ENCODE measurements at places on chromosomes 6 and 20.

DNA sequence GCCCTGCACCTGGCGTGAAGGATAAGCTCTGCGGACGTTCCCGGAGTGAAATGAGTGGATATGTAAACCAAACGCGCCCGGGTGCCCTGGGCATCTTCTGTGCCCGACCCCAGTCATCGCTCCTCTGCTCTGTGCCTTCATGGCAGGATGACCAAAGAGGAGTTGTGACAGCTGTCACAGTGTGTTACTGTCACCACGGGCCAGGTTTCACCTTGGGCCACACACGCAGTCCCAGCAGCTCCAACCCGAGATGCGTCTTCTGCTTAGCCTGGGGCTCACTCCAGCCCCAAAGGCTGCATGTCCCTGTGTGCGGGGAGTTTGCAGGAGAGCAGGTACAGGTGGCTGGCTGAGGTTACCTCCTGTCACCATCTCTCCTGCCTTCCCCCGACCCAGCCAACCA lies 311.6 kb downstream of the BMP7 start:
- DNase-seq, result no peak

- no peak for DNase-seq
Measured at GRCh38 chr6:112010328-112010727, 43.6 kb upstream of the CCN6 start.

- DNase-seq, result no peak
Measured at GRCh38 chr6:37283268-37283667, 25.3 kb upstream of the TMEM217 start.

DNA sequence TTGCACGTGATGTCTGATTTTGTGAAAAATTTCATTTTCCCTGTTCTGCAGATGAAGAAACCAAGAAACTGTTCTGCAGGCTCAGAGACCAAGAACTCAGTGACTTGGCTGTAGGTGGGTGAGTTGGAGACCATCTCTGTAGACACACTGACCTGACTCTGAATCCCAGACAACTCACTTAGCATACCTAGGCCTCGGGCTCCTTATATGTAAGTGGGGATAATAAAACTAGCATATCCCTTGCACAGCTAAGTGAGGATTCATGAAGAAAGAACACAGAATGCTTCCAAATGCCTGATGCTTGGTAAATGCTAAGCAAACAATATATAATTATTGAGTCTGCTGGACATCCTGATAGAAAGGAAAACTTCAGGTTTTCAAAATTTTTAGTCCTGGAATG lies 70.8 kb downstream of the B3GAT2 start:
- no peak for DNase-seq

DNA sequence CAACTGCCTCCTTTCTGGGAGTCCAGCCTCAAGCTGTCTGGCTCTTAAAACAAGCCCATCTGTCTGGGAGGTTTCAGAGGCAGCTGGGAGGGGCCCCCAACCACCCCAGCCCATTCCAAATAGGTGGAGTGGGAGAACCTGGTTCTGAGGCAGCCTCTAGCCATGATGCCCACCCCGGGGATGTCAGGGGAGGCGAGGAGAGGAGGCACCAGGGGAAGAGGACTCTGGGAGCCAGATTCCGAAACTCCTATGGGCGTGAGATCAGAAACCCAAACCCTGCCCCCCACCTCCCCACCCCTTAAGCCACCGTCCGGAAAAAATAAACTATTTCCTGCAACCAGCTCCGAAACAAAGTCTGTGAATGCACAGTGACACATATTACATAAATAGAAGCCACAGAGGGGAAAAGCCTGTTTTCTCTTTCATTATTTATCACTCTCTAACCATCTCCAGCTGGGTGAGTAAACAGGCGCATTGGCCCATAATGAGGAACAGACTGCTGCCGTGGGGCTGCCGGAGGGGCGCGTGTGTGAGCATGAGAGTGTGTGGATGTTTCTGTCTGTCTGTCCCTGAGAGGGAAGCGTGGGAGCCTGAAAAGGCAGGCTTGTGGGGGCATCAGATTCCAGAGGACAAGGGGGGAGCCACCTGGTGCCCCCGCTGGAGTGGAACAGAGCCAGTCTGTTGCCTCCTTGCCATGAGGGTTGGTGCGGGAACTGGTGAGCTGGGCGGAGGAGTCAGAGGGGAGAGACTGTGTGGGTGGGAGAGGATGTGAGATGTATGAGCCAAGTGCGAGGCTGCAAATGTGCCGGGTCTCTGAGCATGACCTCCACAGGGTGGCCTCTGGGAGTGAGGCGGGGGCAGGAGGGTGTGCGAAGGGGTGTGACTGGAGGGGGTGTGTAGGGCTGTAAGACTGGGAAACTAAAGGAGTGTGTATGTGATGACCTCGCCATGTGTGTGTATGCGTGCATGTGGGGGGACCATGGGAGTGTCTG lies 14.3 kb upstream of the FOXP4 start:
- DNase-seq, result no peak

DNA sequence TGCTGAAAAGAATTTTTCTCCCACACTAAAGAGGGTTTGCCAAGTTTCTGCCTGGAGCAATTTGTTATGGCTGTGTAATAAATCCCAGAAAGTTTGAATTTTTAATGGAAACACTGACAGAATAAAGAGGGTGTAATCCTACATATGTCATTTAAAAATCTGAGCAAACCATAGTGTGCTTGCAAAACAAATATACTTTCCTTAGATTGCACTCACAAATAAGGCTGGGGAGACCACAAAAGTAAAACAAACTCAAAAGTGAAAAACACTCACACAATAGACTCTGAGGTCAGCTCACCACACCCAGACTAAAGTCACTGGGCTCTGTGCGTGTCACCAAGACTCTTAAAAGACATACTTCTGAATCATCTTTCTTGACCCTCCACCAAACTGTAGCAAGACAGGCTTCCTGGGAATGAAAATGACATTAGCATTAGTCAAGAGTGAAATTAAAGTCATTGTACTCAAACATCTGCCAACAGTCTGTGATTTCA lies 4.8 kb upstream of the ATXN1 start:
- DNase-seq, result no peak

GRCh38 chr6:34196116-34196832 lies 40.4 kb upstream of the HMGA1 start:
- DNase-seq, result no peak

DNA sequence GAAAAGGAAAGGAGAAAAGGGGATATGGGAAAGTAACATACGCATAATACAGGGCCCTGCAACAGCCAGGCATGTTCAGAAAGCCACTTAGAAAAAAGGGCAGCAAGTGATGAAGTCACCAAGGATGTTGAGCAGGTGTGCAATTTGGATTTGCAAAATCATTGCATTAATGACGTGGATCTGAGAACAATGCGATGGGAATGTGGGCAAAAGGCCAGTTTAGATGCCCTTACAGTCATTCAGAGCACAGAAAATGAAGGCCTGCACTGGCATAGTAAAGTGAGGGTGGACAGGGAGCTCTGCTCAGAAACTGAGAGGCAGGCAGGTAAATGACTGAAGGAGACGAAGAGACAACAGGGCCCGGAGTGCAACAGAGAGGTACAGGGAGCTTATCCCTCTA lies 123.7 kb upstream of the NHSL1 start:
- no peak for DNase-seq

- DNase-seq, result no peak
Measured at GRCh38 chr6:13919861-13920260, 4.9 kb upstream of the RNF182 start.

- no peak for DNase-seq
Measured at GRCh38 chr6:91877994-91878393, 1291.1 kb upstream of the MAP3K7 start.

GRCh38 chr6:138726757-138727097 lies 46.8 kb upstream of the CCDC28A start:
- no peak for DNase-seq

DNA sequence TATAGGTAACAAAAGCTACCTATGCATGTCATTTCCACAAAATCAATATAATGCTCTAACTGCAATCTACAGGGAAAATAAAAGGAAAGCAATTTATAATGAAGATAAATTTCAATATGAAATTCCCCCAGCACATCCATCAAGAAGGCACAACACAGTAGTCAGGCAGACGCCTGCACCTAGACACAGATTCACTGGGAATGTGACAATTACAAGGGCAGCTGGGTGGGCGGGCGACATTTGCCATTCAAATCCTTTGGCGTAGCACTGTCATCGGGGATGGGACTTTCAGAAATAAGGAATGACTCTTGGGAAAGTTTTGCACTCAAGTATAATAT lies 60.4 kb downstream of the SULF2 start:
- DNase-seq, result no peak

DNA sequence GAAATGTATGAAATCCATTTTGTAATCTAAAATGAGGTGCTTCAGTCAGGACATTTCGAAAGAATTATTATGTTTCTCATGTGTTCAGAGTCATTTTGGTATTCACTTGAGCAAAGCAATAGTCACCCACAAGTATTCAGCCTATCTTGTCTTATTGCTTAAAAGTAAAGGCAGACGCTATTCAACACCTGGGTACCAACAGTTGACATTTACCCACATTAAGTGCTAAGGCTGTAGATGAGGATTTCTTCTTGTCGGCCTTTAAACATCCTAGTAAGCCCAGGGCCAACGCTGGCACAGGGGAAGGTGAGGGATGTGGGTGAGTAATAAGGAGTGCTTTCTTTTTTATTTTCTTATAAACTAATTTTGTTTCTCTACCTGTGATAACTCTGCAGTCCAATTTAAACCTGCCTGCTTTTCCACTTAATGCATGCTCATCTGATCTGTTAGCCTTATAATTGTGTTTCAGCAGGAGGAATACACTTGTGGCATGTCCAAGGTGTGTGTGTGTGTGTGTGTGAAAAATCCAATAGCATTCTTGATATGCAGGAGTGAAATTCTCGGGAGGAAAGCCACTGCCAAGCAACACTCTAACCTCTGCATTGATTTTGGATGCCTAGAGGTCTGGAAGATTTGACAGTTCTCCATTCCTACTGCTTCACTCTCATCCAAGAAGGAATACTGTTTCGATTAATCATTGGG lies 252.0 kb downstream of the SOX4 start:
- no peak for DNase-seq

DNA sequence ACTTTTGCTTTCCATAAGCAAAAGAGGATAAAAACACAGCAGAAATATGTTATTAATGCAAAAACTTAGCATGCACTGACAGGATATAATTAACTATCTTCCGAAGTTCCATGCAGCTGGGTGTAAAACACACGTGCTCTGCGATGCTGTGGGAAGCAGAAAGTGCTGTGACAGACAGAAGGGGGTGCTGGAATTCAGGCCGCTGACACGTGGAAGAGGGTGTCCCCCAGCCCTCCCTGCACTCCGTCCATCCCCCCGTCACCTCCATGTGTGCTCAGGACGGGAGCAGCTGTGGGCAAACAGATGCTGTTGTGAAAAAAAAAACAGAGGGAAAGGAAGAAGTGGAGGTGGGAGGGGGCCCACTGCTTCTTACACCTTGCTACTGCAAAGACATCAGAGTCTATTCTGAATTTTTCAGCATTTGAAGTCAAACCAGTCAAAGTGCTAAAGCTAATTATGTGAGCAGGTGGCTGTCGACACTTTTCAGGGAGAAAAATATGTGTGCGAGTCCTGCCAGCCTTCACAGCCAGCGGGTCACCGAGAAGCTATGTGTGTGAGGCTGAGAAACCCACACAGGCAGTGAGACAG lies 175.9 kb upstream of the AFDN start:
- no peak for DNase-seq

GRCh38 chr6:54020334-54020733 lies 90.9 kb upstream of the MLIP start:
- DNase-seq, result no peak

- DNase-seq, result no peak
Measured at GRCh38 chr6:4853782-4854511, 77.7 kb downstream of the CDYL start.

- DNase-seq, result no peak
Measured at GRCh38 chr6:41275489-41275888, 11.0 kb downstream of the TREM1 start.

GRCh38 chr6:7991536-7991935 lies 72.7 kb downstream of the BLOC1S5 start:
- DNase-seq, result no peak

DNA sequence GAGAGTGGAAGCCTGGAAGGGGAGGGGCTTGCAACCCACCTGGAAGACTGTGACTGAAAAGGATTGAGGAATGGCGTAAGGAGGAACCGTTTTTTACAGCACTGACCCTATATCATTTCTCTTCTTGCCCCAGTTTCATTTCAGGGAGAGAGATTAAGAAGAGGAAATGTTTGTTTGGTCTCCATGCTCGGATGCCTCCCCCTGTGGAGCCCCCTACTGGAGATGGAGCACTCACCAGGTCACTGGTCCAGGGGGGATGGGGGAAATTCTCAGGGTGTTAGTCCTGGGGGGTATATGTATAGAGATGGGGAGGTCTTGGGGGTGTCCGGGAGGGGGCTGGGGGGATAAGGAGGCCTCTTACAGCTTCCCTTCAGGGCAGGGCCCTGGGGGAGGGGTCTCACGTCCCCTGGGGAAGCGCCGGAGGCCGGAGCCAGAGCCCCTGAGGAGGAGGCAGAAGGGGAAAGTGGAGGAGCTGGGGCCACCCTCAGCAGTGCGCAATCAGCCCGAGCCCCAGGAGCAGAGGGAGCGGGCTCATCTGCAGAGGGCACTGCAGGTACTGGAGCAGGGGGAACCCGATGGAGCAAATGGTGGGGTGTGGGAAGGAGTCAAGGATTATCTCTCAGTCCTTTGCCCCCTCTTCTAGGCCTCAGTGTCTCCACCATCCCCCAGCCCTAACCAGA lies 3.2 kb downstream of the CUTA start:
- no peak for DNase-seq

- DNase-seq, result no peak
Measured at GRCh38 chr20:535958-536357, 7.6 kb downstream of the CSNK2A1 start.

- no peak for DNase-seq
Measured at GRCh38 chr6:37149745-37150144, 20.2 kb upstream of the PIM1 start.

GRCh38 chr6:13355999-13356785 lies 27.9 kb upstream of the TBC1D7 start:
- no peak for DNase-seq

DNA sequence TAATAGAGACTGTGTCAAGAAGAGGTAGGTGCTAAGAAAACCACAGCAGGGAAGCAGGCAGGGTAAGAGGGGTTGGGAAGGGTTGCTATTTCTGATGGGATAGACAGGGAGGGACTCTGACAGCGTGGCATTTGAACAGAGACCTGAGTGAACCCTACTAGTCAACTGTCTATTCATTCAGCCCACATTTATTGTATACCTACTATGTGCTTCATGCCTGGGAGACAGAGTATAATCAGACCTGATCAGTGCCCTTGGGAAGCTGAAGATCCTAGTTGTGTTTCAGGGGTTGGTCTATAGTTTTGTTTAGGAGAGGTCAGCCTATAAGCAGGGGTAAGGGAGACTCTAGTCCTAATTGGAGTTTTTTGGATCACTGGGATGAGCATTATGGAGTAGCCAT lies 14.9 kb upstream of the CAPN11 start:
- DNase-seq, result no peak

DNA sequence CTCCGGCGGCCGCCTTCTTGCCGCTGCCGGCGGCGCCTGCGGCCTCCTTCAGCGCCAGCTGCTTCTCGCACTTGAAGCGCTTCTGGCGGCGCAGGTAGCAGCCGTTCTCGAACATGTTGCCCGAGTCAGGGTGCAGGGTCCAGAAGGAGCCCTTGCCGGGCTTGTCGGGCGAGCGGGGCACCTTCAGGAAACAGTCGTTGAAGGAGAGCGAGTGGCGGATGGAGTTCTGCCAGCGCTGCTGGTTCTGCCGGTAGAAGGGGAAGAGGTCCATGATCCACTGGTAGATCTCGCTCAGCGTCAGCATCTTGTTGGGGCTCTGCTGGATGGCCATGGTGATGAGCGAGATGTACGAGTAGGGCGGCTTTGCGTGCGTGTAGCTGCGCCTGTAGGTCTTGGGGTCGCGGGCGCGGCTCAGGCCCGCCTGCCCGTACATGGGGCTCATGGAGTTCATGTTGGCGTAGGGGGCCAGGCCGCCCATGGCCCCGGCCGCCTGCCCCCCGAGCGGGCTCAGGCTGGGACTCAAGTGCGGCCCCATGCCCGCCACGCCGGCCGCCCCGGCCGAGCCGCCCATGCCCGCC lies 1.9 kb downstream of the FOXA2 start:
- DNase-seq, result no peak

All from NT2/D1 (cell line).